ENCODE measurements at places on chromosomes 4 and X.

DNA sequence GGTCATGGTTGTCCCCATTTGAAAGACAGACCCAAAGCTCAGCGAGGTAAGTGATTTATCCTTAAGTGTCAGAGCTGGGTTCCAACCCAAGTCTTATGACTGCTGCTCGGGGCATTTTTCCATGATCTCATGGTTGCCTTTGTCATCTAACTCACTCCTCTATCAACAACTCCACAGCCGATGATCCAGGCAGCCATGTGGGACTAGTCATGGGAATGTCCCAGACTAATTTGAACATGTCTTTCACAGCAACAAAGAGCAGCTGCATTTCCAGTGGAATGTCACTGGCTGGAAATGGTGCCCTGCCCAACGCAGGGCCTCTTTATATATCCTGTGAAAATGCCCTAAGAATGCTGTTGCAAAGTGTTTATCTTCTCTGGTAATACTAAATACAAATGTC, 284.8 kb upstream of the PPARGC1A start:
- DNase-seq = no peak

- no peak for DNase-seq
Measured at GRCh38 chr4:106273831-106274230, 42.2 kb downstream of the TBCK start.

DNA sequence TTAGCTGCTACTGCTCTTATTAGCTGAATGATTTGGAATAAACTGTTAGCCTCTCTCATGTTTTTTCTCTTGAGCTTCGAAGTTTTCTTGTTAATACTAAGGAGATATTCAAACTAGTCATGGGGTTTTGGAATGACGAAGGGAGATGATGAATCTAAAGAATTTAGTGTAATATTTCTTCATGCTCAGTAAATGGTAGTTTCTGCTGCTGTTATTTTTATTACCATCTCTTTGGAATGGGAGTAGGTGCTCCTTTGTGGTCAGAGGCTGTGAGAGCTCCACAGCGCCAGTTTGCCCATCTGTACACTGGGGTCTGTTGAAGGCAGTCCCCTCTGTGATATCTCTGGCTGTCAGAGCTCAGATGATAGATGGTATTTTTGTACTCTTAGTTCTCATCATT, 33.7 kb downstream of the HTT start:
- no peak for DNase-seq

- no peak for DNase-seq
Measured at GRCh38 chr4:169114341-169114974, 104.4 kb upstream of the CBR4 start.

- DNase-seq = peak; percentile 77
Measured at GRCh38 chr4:57110640-57111511, 691 bp upstream of the IGFBP7 start.

DNA sequence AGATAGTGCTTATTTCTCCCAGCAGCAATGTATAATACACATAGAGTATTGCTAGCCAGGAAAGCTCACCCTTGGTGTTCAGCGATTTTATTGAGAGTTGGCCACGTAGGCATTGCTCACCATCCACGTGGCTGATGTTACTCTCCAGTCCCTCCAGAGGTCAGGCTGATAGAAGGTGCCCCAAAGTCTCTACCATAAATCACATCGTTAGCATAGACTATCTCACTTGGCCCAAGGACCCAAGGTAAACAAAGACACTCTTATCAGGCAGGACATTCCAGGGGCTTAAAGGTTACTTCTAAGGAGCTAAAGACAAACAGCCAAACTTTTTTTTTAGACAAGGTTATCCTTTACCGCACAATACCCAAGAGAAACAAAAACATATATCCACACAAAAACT, 30.3 kb upstream of the RGN start:
- no peak for DNase-seq

DNA sequence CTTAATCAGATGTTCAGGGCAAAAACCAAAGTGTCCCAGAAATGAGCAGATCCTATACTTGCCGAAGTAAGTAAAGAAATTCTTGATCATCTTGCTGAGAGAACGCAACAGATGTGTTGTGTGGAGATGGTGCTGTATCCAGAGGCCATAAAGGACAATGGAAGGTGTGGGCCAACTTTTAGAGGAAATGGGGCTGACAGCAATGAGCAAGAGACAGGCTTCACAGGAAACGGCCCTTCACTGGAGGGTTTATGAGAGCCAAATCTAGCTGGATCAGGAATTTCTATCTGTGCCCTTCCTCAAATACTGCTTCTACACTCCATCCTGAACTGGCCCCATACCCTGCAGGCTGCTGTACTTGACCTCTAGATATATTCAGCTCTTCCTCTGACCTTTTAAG, 583.9 kb upstream of the DIPK2B start:
- DNase-seq = no peak

DNA sequence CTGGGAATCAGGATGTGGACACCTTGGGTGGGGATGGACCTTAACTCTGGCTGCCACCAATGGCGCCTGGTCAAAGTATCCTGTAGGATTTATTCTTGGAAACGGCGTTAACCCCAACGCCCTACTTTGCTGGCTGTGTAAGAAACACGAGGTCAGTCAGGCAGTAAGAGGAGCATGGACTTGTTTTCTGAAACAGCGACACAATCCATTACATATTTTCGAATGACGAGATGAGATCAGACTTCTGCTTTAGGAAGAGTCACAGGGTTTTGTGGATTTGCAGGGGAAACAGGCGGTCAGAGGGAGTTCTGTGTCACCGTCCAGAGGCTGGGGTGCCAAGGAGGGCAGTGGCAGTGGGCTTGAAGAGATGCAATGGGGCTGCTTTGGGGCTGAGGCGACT, 92.2 kb downstream of the TBL1X start:
- DNase-seq = no peak

DNA sequence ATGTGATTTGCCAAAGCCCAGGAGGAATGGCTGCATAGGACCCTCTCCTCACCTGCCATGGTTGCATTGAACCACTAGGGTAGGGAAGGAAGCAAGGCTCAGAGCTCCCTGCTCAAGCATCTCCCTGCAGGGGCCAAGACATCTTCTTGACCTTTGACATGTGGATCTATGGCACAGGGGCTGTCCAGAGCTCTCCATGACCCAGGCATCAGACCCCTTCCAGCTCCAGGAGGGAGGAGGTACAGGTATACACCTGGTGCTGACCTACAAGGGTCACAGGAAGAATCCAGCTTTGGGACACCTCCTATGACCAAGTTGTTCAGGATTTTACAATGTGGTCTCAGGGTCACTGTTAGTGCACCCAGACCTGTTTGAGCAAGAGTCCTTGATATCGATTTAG, 23.2 kb upstream of the ASMTL start:
- DNase-seq = no peak

GRCh38 chr4:141124224-141124623, 9.0 kb downstream of the RNF150 start:
- DNase-seq = no peak

DNA sequence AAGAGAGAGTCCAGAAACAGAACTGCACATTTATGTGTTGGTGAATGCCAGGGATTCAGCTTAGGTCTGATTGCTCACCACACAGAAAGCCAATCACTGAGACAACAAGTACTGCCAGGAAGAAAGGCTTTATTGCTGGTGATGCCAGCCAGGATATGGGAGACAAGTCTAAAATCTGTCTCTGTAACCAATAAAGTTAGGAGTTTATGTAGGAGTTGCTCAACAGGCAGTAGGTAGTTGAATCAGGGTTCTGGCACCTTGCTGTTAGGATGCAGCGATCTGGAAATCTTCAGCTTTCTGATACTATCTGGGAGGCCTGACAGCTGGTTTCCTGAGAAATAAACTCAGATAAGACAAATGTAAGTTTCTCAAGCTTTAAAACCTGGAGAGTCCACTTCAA, 120.2 kb upstream of the ENPP6 start:
- DNase-seq = no peak

GRCh38 chrX:103754401-103754800, 22.2 kb upstream of the PLP1 start:
- no peak for DNase-seq

GRCh38 chr4:12724510-12724909, 759.6 kb downstream of the RAB28 start:
- DNase-seq = no peak

GRCh38 chr4:87337361-87337760, 14.7 kb upstream of the HSD17B13 start:
- no peak for DNase-seq

DNA sequence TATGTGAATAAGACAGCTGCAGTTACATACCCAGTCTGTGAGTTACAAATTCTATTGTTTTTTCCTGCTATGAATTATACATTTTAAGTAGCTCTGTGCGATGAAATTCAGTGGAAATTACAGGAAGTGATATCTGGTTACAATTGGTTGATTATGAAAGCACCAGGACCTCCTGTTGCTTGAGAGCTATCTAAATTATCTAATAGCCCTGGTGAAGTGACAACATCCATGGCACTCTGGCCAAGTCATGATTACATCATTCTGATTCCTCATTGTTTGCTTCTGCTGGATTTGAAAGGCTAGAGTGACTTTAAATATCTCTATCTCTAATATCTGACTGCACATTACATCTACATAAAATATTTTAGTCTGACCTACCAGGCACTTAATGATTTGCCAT, 515.0 kb downstream of the CFAP47 start:
- no peak for DNase-seq

GRCh38 chr4:175657571-175657970, 154.5 kb downstream of the GPM6A start:
- no peak for DNase-seq

- DNase-seq = no peak
Measured at GRCh38 chrX:136694431-136695087, 46.6 kb downstream of the CD40LG start.

DNA sequence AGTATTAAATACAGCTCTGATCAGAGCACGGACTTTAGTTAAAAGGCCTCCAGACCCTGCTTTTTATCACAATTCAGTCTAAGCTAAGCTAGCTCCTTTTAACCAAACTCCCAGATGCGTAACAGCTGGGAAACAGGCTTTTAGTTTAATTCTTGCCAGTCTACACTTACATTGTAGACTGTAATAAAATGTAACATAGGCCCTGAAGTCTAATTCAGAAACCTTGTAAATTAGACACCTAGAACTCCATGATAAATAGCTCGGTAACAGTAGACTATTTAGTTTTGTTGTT, 20.1 kb downstream of the FBXO8 start:
- DNase-seq = no peak

GRCh38 chr4:21876711-21877110, 71.9 kb downstream of the KCNIP4 start:
- DNase-seq = no peak

- no peak for DNase-seq
Measured at GRCh38 chrX:111411557-111411956, 435 bp downstream of the DCX start.

GRCh38 chrX:12401252-12401651, 263.0 kb downstream of the FRMPD4 start:
- DNase-seq = no peak

- DNase-seq = no peak
Measured at GRCh38 chr4:89836897-89837384, at the start of gene SNCA. Gene SNCA, minus strand, starts transcription at chr4:89837161. Its CDS starts 1,494 bp downstream, at chr4:89835667.

DNA sequence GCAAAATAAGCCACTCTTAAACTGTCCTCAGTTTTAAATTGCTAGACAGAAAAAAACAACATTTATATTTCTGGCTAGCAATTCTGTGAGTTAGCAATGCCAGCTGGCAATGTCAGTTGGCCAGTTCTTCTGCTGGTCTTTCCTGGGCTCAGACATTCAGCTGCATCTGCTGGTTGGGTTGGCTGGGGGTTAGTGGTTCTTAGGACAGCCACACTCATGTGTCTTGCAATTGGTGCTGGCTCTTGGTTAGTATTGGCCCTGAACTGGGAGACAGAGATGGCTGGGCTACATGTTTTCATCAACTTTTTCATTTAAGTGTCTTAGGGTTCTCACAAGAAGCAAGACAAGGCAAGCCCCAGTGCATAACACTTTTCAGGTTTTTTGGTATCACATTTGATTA, 48.0 kb upstream of the PDLIM5 start:
- DNase-seq = no peak

DNA sequence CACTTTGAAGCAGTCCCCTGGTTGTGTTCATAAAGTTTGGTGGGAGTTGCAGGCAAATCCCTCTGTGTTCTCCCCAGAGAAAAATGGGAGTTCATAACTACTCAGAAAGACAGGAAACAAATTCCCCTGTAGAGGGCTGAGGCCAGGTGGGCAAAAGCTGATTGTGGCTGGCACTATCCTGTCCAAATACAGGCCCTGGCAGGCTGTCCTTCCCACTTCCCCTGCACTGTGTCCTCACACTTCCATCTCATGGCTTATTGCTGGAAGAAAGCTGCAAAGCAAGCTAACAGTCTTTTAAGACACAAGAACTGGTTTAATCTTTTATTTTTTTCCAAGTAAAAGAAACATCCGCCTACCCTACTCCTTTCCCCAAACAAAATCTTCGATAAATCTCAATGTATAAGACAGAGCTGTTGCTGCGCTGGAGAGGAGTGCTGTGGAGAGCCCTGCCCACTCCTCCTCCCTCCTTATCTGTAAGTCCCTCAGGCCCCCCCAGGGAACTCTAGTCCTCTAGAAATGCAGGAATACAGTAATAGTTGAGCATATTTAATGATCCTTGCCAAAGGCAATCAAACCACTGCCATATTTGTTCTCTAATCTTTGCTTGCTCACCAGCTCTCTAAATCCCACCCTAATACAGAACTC, 14.0 kb downstream of the TAPT1 start:
- no peak for DNase-seq

- DNase-seq = no peak
Measured at GRCh38 chr4:48913346-48913745, 6.8 kb upstream of the OCIAD2 start.

DNA sequence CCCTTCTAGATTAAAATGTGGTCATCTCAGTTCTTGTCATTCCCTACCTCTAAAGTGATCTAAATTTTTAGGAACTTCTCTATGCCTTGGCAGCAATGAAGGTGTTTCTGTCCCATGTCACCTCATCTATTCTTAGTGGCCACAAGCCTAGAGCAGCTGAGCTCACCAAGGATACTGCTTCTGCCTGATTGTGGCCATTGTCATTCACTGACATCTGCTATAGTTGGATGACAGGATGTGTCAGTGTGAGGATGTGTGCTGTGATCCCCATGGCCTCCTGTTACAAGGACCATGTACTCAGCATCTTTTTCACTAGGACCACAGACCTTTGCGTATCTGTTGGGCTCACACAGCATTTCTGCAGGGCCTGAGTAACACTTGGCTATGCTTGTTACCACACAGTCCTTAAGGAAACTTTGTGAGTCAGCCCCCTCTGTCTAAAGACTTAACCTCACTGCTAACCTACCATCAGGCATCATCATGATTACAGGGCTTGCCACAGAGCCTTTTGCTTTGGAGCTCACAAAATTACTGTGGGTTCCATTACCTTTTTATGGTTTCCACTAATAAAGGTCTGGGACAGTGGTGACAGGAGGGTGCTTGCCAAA, 421.0 kb downstream of the ADAM29 start:
- DNase-seq = no peak

GRCh38 chrX:68807818-68808217, 21.0 kb upstream of the EFNB1 start:
- DNase-seq = no peak

- DNase-seq = no peak
Measured at GRCh38 chr4:127772769-127773671, 9.1 kb upstream of the HSPA4L start.

- no peak for DNase-seq
Measured at GRCh38 chrX:148984238-148984637, 483.8 kb downstream of the AFF2 start.

- no peak for DNase-seq
Measured at GRCh38 chr4:112321776-112322684, 24.9 kb downstream of the ALPK1 start.
